ENCODE measurements at places on chromosomes 12 and 14.

DNA sequence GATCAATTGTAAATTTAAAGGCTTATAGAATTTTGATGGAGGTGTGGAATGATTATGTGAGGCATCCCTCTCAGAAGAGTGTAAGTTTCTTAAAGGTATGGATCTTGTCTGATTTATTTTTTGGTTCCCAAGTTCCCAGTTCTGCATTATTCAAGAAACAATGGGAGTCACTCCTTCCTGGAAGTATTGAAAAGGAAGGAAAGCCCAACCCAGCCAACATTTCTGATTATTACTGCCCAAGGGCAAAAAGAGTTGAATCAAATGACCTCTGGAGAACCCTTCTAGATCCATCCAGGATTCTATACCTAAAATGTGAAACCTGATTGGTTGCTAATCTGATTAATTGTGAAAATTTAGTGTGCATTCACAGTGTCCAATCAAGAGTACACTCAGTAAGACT lies 166.2 kb downstream of the ANO2 start:
- no peak for DNase-seq

DNA sequence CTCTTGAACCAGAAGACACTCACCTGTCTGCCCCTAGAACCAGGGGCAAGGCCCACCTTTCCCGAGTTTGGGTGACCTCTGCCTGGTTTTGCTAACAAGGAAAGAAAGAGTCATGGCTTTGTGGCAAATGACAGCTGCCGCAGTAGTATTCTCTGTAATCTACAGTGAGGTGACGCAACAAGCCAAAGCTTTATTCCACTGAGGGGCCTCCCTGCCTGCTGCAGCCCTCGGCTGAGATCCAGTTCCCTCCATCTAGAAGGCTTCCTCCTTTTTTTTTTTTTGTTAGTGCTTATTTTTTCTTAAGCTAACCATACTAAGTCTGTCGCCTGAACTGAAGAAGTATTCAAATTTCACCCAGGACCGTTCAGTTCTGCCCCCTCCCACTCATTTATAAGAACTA lies 142.3 kb upstream of the TMCC3 start:
- peak; percentile 26 for DNase-seq

DNA sequence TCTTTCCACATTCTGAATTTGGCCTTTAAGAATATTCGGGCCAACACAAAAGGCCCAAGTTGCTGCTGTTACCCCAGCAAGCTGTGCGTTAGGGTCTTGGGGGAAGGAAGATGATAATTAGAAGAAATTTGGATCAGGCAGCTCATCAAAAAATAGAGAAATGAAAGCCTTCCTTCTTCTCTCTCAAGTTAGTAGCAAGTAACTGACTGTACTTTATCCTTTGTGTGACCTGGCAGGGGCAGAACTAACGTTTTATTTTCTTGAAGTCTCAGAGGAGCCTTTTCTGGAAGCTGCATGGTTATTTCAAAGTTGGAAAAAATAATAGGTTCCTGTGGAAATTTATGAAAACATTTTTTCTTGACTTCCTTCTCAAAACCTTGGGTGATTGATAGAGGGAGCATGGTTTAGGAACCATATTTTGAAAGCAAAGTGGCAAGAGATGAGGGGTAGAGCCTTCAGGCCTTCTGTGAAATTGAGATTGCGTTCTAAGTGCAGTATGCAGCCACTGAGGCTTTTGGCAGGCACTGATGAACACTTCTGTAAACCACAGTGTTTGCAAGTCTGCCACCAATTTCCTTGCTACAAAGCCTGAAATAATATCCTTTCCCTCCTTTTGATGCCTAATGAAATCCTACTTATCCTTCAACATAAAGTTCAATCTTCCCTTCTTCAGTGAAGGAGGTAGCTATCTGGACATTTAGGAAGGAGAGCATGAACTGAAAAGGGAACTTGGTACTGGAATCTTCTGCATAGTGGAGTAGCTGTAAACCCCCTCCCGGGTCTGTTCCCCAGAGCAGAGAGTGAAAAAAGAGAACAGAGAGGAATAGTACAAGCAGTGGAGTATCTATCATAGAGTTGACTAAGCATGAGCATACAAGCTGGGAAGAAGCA lies 123.2 kb downstream of the FGD4 start:
- no peak for DNase-seq

GRCh38 chr14:60561845-60562746 lies 53.1 kb downstream of the SIX6 start:
- DNase-seq = peak; percentile 88

GRCh38 chr12:128637642-128638606 lies 185.8 kb downstream of the SLC15A4 start:
- no peak for DNase-seq

DNA sequence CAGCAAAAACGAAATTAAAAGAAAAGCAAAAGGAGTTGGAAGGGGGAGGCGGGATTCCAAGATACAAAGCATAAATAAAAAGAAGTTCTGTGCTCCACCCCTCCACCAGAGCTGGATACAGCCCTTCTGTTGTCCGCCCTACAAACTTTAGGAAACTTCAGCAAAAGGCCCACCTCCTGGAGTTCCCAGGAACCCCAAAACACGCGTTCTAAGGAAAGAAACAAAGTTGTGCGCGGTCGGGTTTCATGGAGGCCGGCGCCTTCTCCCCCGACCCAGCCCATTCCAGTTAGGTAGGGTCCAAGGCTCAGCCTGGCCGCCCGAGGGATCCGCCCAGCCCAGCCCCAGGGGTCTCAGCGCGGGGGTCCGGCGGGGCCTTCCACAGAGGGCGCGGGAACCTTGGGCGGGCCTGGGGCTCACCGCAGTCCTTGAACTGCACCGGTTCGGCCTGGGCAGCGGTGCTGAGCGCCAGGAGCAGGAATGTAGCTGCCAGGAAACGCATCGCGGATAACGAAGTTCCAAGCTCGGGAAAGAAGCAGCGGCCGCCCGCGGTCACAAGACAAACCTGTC lies at the start of gene NPC2:
NPC2 (minus strand) TSS at position 530 of the 567 bp plus-strand sequence; CDS start at position 499, 31 bp downstream.
- DNase-seq = no peak

- DNase-seq = no peak
Observed at GRCh38 chr12:15526033-15526432, 203.7 kb downstream of the PTPRO start.

- no peak for DNase-seq
Observed at GRCh38 chr12:62613081-62613480, 146.5 kb downstream of the MON2 start.

DNA sequence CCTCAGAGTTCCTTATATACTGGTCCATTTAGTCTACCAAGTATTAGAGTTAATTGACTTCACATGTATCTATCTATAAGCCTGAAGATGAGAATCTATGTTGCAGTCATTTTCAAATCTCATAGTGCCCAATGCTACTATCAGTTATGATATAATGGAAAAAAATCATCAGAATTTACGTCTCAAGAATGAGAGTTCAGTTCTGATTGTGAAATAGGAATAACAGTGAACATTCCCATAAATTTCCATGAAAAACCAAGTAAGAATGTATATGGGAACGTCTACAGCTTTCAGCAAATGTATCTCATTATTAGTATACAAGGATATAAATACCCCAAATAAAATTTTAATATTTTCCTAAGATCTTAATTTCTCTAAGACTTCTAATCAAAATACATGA lies 77.2 kb downstream of the PPP1R12A start:
- no peak for DNase-seq

DNA sequence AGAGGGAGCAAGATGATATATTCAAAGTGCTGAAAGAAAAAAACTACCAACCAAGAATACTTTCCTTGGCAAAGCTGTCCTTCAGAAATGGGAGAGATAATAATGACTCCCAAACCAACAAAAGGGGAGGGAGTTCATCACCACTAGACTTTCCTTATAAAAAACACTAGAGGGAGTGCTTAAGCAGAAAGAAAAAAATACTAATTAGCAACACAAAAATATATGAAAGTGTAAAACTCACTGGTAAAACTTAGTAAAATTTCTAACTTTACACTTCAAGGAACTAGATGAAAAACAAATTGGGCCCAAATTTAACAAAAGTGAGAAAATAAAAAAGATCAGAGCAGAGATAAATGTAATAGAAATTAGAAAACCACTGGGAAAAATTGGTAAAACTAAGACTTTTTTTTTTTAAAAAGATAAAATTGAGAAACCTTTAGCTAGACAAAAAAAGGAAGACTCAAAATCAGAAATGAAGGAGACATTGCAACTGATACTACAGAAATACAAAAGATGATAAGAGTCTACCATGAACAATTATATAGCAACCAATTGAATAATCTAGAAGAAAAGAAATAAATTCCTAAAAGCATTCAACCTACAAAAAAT lies 60.4 kb upstream of the FAR2 start:
- no peak for DNase-seq

GRCh38 chr12:26402648-26403047 lies 207.3 kb downstream of the SSPN start:
- no peak for DNase-seq

GRCh38 chr14:40697231-40697630 lies 909.4 kb upstream of the LRFN5 start:
- no peak for DNase-seq

GRCh38 chr12:104216521-104216924 lies 944 bp downstream of the TXNRD1 start:
- DNase-seq = no peak

DNA sequence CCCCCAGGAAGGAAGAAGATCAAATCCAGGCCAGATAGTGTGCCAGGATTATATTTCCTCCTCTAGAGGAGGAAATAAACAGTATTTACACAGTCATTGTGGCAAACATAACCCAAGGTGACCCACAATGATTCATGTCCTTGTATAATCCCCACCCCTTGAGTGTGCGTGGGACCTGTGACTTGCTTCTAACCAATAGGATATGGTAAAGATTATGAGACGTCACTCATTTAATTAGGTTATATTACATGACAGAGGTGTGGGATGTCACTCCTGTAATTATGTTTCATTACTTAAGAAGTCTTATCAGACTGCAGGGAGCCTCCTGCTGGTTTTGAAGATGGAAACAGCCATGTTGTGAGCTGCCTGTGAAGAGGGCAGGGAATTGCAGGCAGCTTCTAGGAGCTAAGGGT lies 12.2 kb upstream of the CATSPERB start:
- DNase-seq = peak; percentile 17

- peak; percentile 6 for DNase-seq
Observed at GRCh38 chr14:100504372-100505078, 82.7 kb downstream of the BEGAIN start.

DNA sequence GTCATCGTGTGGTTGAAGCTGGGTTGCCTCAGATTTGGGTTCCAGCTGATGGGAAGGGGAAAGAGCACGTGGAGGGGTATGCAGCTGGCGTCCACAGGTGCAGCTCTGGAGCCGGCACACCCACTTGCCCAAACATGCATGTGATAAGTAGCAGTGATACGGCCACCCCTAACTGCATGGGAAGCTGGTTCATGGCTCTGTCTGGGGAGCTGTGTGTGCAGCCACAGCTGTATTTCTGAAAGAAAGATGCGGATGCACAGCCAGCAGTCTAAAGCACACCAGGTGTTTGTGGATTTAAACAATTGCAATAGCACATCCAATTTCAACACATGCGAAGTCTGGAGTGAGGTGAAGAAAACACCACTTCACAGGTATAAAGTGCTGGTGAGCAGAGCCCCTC lies 181.4 kb downstream of the EFCAB11 start:
- DNase-seq = no peak

DNA sequence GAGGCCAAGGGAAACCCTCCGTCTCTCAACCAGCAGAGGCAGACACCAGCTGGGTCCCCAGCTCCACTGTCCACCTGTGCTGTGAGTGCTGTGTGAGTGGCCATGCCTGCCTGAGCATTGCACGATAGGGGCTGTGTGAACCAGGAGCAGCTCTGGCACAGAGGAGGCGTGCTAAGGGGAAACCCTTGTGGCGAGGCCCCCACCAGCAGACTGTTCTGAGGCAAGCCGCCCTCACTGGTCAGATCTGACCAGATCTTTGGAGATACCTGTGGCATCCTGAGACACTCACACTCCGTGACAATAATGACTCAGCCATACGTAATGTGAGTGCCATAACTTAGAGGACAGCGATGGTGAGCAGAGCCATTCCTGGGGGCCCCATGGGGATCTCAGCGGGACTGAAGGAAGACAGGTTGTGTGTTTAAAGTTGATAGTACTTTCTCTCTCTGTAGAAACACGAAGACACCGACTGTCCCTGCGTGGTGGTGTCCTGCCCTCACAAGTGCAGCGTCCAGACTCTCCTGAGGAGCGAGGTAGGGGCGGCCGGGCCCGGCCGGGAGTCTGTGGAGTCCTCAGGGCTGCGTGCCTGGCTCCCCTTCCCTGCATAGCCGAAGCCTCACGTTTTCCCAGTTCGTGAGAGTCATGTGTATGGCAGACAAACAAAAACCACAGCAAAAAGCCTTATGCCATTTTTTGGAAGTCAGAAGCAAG lies 36.6 kb upstream of the AMN start:
- DNase-seq = no peak

DNA sequence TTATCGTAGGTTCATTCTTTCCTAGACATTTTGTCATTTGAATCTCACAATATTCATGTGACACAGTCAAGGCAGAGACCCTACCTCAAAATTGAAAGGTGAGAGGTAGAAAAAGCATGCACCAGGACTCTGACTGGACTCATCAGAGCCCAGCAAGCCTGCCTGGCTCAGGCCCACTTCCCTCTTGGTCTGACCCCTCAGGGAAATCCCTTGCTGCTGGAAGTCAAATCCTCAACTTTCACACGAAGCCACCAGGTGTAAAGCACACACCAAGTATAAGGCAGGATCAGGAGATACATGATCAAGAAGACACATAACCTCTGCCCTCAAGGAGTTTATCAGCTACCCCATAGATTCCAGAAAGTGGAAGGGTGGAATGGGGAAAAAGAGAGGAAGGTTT lies 18.8 kb downstream of the NIN start:
- no peak for DNase-seq

DNA sequence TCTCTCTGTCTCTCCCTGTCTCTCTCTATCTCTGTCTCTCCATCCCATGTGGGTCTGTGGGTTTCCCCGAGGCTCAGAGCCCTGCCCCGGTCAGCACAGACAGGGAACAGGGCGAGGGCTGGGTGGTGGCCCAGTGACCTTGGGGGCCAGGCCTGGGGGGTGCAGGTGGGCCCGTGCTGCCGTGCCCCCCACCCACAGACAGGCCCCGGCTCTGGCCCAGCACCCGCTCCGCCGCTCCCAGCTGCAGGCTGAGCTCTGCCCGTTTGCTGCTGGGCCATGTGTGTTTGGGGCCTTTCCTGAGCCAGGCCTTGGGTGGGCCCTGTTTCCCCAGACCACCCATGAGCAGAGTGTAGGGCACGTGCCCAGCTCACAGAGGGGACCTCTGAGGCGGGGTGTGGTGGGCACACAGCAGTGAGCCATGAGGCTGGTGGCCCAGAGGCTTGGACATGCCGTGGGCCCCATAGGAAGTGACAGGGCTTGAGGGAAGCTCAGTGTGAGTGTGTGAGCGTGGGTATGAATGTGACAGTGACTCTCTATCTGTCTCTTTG lies 51.0 kb downstream of the TMEM121 start:
- no peak for DNase-seq

GRCh38 chr12:124411281-124411878 lies 116.5 kb downstream of the RFLNA start:
- DNase-seq = peak; percentile 96

GRCh38 chr14:22070119-22070982 lies 396.7 kb upstream of the OR4E1 start:
- DNase-seq = no peak

- DNase-seq = no peak
Observed at GRCh38 chr12:20716985-20717384, 21.9 kb downstream of the SLCO1C1 start.

Data from LHCN-M2 (cell line).